ENCODE measurements at places on chromosomes 6 and 20.

DNA sequence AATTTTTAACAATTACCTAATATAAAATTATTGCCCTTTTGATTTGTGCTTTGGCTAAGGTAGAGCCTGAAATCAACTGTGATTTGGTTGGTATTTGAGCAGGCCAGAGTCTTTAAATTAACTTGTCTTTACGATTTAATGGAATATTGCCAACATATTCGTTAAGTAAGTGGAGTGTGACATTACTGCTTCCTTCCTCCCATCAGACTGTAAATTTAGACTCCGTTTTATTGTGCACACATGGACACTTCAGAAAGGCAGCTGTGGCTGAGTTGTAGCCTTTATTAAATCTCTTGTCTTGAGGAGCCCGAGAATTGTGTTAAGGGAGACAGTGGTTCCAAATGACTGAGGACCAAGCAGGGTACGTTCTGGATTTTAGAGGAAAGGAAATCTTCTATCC lies 57.4 kb downstream of the CAP2 start:
- DNase-seq: no peak

DNA sequence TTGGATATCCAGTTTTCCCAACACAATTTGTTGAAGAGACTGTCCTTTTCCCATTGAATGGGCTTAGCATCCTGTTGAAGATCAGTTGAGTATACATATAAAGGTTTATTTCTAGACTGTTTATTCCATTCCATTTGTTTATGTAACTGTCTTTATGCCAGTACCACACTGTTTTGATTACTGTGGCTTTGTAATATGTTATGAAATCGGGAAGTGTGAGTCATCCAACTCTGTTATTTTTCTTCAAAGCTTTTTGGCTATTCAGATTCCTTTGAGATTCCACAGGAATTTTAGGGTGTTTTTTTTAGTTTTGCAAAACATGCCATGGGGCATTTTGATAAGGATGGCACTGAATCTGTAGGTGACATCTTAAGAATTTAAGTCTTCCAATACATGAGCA lies 188.3 kb downstream of the BMP7 start:
- no peak for DNase-seq

- no peak for DNase-seq
Observed at GRCh38 chr20:21126581-21126870, 644 bp downstream of the KIZ start.

DNA sequence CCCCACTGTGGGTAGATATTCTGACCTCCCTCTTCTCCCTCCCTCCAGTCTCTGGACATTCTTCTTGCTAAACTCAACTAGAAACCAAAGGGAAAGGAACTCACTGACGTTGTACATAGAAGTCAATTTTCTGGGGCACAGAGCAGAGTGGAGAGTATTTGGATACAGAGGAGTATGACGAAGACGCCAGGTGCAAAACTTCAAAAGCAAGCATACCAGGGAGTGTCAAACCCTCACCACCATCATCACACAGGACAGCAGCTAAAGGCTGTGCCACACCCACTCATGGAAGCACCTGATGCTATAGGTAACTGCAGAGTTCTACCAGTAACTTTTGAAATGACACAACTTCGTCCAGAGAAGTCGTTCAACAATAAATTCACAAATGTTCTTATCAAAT lies 64.8 kb downstream of the FYN start:
- DNase-seq: peak; percentile 49

DNA sequence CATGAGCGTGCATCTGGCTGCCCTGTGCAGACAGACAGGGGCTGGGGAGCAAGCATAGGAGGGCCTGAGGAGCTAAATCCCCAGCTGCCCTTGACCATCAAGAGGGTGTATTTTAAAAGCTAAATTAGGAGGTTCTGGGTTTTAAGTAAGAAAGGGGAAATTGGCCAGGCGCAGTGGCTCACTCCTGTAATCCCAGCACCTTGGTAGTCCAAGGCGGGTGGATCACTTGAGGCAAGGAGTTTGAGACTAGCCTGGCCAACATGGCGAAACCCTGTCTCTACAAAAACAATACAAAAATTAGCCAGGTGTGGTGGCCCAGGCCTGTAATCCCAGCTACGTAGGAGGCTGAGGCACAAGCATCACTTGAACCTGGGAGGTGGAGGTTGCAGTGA lies 27.8 kb downstream of the SERPINB6 start:
- DNase-seq: no peak

DNA sequence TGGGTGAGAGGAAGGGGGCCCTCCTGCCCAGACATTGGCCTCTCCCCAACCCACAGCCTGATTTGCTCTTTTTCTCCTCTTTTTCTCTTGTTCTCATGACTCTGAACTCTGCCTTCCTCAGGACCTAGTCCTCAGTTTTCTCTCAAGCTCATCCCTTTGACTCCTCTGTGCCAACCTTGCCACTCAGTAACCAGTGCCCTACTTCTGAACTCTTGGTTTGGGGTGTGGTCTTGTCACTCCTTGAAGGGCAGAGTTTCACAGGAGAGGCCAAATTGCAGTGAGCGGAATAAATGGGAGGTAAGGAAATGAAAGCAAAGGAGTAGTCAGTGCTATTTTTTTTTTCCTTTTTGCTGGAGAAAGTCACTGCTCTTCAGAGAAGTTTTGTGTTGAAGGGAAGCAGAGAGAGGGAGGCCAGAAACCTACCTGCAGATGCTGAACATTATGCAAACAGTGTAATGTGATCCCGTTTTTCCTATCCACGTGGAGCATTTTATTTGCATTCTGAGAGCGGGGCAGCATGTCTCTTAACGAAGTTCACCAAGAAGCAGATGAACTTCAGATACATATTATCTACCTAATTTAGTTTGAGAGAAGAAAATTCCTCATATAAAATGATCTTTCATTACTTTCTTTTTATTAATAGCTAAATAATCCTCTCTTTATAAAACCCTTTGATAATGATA lies 26.9 kb downstream of the CFAP61 start:
- DNase-seq: no peak

GRCh38 chr6:4297348-4297747 lies 162.0 kb upstream of the ECI2 start:
- no peak for DNase-seq

DNA sequence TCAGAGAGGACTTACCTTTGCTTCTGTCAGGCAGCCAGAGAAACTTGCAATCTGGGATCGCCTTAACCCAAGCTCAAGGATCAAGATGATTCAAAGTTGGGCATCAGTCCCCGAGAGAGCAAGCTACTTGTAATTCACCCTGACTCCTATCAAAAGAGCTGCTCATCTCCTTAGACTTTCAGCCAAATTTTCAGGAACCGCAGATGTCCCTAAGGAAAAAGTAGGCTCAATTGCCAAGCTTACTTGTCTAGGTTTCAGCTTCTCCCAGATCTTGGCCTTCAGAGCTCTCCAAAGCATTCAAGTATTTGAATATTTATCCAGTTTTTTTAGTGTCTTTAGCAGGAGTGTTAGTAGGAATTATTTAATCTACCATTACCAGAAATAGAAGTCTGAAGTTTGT lies 434.1 kb upstream of the MMS22L start:
- DNase-seq: no peak

GRCh38 chr6:105204768-105205167 lies 25.0 kb upstream of the POPDC3 start:
- DNase-seq: no peak

GRCh38 chr20:10359621-10360040 lies 74.4 kb downstream of the MKKS start:
- no peak for DNase-seq

GRCh38 chr20:47499053-47499452 lies 2.6 kb upstream of the NCOA3 start:
- no peak for DNase-seq

DNA sequence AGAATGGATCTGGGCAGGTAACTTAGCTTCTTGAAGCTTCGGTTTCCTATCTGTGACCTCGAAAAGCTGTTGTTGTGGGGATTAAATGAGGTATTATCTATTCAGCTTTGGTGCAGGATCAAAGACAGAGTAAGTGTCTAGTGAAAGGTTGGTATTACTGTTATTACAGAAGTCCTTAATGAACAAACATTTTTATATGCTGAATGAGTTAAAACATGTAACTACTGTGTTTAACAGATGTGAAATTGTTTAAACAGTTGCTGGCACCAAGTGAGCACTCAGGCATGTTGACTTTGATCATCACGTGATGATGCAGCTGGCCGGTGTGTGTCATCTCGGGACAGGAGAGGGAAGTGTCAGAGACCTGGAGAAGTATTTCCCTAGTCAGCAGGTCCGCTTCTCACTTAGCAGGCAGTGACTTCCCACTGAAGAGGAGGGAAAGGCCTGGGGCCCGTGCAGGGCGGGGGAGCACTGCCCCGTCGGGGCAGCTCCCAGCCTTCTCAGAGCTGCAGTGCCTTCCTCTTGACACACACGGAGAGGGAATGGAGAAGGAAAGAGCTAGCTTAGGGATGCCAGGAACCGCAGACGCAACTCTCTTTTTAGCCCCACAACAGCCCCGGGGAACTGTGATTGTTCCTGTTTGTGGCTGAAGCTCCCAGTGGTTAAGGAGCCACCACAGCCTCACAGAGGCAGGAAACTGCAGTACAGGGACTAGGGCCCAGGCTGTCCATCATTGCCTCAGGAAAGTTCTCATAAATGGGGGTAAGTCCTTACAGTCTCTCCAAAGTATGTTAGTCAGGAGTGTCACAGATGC lies 18.0 kb downstream of the TUBB2A start:
- no peak for DNase-seq

DNA sequence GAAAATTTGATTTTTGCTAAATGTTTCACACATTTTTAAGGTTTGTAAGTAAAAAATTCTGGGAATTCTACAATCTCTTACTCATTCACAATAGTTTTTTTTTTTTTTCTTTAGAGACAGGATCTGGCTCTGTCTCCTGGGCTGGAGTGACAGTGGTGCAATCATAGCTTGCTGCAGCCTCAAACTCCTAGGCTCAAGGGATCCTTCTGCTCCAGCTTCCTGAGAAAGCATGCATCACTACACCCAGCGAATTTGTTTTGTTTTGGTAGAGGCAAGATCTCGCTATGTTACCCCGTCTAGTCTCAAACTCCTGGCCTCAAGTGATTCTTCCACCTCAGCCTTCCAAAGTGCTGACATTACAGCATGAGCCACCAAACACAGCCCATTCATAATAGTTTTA lies 232.8 kb downstream of the GJA1 start:
- DNase-seq: no peak

GRCh38 chr20:20209684-20210083 lies 157.4 kb downstream of the CFAP61 start:
- no peak for DNase-seq

- DNase-seq: no peak
Observed at GRCh38 chr6:31355583-31355948, 1.4 kb downstream of the HLA-B start.

DNA sequence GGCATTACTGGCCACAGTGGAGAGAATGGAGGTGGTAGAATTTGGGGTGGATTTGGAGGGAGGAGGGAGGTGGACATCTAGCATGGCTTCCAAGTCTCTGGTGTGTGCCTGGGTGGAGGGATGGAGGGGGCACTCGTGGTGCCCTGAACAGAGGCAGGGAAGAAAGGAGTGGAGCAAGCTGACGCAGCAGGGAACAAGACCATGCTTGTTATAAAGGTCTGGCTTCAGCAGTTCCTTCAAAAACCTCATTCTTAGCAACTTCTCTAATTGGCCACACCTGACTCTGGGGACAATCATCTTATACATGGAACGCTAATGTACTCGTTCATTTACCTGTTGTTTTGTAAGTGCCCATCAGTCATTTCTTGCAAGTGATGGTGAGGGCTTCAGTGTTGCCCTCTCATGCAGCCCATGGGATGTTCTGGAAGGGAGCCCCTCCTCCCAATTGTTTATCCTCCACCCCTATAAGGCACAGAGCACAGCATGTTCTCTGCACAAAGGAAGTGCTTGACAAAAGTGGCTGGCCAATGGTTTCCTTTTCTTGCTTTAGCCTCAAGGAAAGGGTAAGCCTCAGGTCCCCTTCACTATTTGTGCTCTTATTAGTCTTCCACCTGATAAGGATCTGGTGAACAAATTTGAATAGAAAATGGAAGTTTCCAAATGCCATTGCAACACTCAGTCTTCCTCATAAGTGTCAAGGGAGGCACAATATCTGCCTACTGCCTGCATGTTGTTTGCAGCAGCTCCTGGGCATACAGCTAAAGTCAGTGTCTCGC lies 39.3 kb downstream of the GFOD1 start:
- no peak for DNase-seq

DNA sequence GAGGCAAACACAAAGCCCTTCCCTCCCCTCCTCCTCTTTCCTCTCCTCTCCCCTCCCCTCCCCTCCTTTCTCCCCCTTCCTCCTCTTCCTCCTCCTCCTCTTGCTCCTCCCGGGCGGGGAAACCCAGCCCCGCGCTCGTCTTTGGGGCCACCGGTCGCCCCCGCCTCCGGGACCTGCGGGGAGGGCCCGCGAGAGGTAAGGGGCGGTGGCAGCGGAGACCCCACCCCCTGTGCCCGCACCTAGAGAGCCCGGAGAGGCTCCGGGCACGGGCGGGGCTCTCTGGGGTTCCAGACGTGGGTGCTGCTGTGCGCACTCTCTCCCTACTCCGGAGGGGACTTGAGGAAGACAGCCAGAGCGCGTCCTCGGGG lies at the start of gene RIN2:
Gene RIN2, plus strand, starts transcription at position 126 of the 368 bp plus-strand sequence. CDS start 131,344 bp downstream, outside the sequence.
- DNase-seq: no peak

DNA sequence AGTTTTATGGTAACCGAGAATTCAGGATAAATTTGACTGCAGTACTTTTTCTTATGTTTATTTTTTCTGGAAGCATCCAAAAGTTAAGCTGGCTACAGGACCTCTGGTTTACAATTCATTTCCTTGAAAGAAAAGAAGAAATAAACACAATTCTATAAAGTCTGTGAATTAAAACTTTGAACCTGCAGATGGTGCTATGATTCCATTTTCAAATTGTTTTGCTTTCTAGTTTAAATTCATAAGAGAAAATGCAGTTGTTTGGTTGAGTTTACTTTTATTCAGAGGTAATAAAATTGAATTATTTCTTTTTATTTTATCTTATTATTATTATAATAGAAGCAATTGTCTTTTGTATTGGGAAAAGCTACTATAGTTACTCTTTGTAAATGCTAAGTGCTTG lies 1.8 kb upstream of the VIP start:
- no peak for DNase-seq

DNA sequence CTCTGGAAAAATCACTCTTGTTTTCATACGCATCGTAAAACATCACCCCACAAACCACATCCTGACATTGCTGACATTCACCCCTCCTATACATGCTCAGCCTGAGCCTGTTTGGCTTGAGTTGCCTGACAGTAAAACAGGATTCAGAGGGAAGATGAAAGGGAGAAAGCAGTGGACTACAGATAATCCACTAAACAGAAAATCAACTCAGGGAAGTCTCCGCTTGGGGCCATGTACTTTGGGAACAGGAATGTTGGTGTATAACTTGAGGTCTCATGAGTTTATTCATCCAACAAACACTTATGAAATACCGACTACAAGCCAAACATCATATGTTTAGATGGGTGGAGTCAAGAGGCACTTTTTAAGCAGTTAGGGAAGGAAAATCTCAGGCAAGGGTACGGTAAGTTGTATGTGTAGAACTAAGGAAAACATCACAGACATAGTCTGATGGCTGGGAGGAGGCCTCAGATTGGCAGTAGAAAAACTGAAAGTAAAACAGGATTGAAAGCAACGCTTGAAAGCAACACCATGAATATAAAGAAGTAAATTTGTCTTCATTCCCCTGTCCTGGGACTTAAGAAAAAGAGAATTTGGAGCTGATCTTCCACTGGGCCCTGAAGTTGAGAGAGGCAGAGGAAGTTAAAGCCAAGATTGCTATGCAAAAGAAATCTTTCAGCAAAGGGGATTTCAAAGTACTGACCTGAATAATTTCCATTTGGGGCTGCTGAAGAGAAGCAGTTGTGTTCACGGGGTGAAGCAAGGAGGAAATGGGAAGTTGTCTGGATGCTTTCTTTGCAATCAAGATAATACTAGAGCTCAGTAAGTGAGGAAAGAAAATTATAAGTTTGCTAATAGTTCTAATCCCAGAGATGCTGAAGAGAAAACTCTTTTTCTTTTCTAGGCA lies 28.8 kb downstream of the PDE7B start:
- peak; percentile 67 for DNase-seq

Measured in CD4-positive, alpha-beta T cell treated with Interleukin-2 at 100 ng/mL for 4 hours (primary cell).